ENCODE measurements at places on chromosomes 7 and 10.

DNA sequence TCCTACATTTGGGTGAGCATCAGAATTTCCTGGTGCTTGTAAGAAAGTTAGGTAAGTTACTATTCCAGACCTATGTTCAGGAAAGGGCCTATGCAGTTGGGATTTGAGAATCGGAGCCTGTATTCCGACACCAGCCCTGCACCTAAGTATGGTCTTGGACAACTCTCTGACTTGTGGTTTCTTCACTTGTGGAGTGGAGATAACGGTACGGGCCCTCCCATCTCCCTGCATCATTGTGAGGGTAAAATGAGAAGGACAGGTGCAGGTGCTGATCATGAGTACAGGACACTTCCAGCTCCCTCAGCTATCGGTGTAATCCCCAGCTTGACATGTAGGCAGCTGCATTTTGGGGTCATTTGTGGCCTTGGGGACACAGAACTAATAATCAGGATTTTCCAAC lies 138.3 kb upstream of the NAMPT start:
- no peak for DNase-seq

GRCh38 chr10:3526727-3527501 lies 258.1 kb downstream of the KLF6 start:
- DNase-seq: no peak

DNA sequence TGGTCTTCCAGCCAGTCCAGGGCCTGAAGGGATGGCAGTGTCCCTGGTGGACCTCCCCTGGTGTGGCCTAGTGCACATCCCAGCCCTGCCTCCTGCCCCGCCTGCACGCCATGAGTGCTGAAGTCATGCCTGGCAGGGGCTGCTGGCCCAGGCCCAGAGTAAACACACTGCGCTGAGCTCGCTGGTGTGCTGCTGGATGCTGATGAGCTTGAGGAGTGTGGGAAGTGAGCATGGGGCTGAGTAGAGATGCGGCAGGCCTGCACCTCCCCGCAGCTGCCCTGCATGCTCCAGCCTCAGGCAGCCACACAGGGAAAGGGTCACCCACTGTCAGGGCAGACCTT lies 43.2 kb downstream of the HTRA1 start:
- DNase-seq: no peak

GRCh38 chr7:521221-522070 lies 1.8 kb upstream of the PDGFA start:
- DNase-seq: peak; percentile 39

- DNase-seq: no peak
Measured at GRCh38 chr10:94146746-94147145, 153.0 kb downstream of the PLCE1 start.

- DNase-seq: no peak
Measured at GRCh38 chr7:29976673-29977415, 12.8 kb downstream of the SCRN1 start.

DNA sequence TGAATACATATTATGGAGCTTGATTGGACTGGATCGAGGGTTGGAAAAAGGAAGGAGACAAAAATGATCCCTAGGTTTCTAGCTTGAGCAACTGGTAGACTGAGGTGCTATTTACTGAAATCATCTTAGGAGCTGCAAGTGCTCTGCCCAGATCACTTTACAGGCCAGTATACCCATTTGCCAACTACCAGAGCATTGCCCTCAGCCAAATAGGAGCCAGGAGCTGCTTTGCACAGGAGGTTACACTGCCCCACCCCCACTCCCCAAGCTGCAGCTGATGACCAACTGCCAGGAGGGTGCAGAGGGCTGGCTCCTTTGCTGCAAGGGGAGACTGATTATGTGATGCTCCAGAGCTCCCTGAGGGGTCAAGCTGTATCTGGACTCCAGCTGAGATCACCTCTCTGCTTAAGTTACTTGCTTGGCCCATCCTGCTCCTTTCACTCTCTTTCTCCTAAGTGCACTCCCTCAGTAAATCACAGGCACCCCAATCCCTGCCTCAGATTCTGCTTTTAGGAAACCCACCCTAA lies 275.4 kb downstream of the ZEB1 start:
- no peak for DNase-seq

DNA sequence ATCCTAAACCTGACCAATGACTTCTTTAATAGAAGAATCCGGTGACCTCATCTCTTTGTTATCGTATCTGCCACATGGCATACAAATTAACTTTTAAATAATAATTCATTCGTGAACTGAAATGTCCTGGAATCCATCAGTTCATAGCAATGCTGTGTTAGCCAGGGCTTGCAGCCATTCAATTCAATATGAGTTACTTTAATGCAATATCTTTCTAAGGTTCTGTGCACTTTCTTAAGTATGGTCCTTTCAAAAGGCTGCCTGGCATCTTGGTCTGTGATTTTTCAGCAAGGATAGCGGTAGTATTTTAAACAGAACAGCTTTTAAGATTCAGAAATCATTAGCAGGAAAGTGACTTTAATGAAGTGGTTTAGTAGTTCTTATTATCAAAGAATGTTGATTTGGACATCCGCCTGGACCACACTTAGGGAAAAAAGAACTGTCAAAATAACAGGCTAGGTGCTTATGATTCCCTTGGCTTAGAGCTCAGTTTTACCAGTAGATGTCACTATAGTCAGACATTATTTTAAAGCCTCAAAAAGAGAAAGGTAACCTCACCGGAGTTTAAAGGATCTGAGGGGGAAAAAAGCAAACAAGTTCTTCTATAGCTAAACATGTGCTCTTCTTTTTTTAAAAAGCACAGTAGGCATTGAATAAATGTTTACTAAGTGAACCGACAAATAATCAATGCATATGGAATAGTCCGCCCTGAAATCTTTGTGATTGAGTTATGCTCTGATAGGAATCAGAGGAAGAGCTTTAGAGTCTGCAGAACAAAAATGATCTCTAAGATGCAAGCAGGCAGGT lies 22.7 kb downstream of the SLC35G1 start:
- DNase-seq: no peak

GRCh38 chr10:131559450-131559911 lies 248.0 kb upstream of the TCERG1L start:
- no peak for DNase-seq

DNA sequence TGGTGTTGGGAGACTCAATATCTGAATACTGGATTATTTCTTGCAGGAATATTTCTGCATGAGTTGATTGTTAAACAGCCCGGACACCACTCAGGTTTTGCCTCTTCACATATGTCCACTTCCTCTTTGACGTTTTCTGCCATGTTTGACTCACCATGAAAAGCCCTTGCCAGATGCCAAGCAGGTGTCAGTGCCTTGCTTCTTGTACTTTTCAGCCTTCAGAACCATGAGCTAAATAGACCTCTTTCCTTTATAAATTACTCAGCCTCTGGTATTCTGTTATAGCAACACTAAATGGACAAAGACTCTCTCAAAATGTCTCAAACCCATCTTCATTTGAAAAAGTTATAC lies 24.7 kb upstream of the MACC1 start:
- DNase-seq: no peak

DNA sequence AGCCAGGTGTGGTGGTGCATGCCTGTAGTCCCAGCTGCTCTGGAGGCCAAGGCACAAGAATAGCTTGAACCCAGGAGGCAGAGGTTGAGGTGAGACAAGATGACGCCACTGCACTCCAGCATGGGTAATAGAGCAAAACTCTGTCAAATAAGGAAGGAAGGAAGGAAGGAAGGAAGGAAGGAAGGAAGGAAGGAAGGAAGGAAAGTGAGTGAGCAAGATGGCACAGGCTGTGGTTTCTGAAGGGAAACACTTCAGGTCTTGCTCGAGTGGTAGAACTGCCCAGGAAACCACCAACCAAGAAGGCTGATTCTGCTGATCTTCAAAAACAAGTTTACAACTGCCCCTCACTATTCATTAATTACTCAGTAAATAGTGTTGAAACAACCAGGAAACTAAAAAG lies 45.2 kb downstream of the EZH2 start:
- DNase-seq: peak; percentile 51

DNA sequence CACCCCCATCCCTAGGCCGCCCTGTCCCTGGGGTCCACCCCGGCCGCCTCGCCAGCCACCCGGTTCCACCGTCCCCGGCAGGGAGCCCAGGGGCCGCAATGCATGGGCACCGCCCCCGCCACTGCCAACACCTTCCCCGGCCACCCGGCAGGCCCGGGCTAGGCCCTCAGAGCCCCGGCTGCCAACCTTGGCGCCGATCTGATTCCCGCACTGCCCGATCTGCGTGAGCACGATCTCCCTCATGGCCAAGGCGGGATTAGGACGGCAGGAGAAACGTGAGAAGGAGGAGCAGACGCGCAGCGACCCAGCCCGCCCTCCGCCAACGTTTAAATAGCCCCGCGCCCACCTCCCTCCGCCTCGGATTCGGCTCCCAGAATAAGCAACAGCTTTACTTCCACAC lies at the start of gene TUBB8:
TSS of gene TUBB8 (minus strand) at position 301 of the 400 bp plus-strand sequence. CDS start at position 243, 58 bp downstream.
- no peak for DNase-seq

GRCh38 chr10:132722394-132723329 lies 63.3 kb downstream of the NKX6-2 start:
- DNase-seq: no peak

DNA sequence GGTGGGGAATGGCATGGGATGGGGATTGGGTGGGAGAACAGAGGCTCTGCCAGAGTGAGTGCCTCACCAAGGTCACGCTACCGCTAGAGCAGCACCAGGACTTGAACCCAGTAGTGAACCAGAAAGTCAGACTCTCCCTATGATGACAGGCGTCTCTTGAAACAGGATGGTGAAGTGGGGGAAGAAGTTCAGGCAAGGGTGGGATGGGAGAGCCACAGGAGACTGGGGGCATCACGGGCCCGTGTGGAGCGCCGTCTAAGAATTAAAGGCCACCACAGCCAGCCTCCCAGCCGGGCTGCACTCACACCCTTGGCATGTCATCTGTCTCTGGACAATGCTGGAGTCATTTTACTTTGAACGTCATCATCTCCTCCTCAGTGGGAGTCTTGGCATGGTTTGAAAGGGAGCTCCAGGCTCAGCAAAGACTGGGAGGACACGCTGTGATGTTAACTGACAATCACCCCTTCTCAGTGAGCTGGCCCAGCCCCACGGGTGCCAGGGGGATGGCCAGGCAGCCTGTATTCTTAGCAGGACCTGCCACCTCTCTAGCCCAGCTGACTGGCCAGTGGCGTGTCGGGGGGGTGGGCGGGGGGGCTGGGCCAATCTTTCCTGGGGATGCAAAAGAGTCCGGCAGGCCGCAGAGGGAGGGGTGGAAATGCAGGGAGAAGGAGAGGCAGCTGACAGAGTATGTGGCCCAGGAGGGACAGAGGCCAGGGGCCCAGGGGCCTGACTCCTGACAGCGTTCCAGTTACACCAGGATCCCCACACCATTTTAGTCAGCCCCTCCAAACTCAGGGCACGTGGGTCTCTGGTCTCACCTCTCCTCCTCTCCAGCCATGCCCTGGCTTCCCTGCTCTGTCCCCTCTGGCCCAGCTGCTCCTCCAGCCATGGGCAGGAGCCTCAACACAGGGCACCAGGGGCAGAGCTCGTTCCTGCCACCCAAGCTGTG lies 96.2 kb downstream of the VOPP1 start:
- DNase-seq: no peak

DNA sequence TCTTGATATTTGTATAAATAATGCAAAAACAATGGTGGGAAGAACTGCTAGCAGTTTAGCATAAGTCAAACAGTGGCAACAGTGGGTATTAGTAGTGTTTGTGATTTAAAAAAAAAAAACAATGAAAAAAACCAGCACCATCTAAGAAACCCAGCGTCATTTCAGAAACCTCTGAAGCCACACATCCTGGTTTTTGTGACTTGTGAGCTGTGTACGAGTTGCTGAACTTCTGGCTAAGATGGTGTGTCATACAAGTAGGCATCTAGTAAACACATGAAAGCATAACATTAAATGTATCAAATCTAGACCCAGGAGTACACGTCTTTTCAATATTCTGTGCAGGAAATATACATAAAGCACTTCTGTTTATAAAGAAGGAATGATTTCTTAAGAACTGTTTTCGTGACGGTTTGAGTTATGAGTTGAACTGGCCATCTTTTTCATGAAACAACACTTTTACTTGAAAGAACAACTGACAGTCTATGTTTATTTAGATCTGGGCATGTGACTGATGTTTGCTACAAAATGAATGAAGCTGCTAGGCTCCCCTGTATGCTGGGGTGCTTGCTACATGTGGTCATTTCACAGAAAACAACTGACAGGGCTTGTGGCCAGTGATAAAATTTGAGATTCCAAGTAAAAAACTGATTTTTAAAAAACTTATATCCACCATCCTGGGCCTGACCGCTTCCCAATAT lies 143.5 kb downstream of the PIP4K2A start:
- peak; percentile 33 for DNase-seq

- DNase-seq: no peak
Measured at GRCh38 chr7:27239387-27240014, 3.1 kb upstream of the EVX1 start.

DNA sequence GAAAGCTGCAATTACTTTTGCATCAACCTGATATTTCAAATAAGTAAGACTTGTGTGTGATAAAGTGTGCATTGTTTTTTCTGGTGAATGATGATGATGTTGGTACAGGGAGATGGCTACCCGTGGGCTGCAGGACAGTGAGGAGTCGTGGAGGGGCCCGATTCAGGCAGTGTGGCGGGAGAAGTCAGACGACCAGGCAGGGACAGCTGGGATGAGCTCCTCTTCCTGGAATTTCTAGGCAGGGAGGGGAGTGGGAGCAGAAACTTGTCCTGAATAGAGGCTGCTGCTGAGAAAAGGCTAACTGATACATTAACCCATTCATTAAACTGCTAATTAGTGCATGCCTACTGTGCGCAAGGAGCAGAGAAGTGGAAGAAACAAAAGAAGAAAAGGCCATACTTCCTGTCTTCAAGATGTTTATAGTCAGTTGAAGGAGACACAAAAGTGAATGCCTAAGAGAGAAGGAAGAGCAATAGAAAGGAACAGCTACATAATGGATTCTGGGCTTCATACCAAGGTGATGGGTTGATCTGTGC lies 9.3 kb upstream of the GATAD1 start:
- no peak for DNase-seq

GRCh38 chr10:28853195-28853594 lies 175.9 kb downstream of the BAMBI start:
- DNase-seq: no peak

DNA sequence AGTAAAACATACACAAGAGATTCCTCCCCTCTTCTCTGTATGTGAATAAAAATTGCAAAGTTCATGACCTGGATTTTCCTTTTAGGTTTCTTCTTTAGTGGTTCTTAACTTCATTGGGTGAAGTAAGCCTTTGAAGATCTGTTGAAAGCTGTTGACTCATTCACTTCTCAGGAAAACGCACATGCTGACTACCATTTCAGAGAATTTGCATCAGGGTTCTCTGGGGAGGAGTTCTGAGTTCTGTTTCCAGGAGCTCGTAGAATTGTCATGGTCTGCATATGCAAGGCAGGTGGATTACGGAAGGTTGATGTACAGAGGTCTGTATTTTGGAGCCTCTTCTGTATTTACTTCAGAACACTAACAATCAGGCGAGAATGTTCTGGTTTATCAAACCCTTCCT lies 962 bp upstream of the SLC26A4 start:
- DNase-seq: peak; percentile 28

- DNase-seq: no peak
Measured at GRCh38 chr10:102401735-102402511, 6.4 kb downstream of the NFKB2 start.

Measured in CD4-positive, alpha-beta T cell treated with Interleukin-4 for 1 hour (primary cell).